Ascending aorta (tissue), 2 donors: ENCODE measurements at places on chromosomes 3 and 15. TPM values are rescaled to one million over a fixed set of nuclear protein-coding genes. Genes with fewer than 3 reads are reported as not detected.

The GNB4 gene
- total RNA-seq, result 25.3 TPM

The MAP1A gene
- total RNA-seq, result 19.9 TPM

DNA sequence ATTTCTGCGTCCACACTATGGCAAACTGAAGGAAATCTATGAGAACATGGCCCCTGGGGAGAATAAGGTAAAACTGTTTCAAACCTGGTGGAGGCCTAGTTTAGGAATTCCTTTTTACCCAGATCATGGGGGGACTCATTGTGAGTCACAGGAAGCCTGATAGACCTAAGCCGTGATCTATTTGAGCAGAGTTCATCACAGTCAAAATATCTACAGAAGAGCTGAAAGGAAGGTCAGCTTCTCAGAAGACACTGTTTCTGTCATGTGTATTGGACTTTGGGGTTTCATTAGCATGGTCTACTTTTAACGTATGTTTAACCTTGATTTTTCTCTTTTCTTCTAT lies 1.3 kb downstream of the PSMD2 start:
- no peak overlapping the region for H3K27ac ChIP-seq
- no peak for DNase-seq
- peak overlapping the region; percentile 75 for H3K4me3 ChIP-seq
- no peaks in the 10 kb centered on the region for H3K4me1 ChIP-seq

DNA sequence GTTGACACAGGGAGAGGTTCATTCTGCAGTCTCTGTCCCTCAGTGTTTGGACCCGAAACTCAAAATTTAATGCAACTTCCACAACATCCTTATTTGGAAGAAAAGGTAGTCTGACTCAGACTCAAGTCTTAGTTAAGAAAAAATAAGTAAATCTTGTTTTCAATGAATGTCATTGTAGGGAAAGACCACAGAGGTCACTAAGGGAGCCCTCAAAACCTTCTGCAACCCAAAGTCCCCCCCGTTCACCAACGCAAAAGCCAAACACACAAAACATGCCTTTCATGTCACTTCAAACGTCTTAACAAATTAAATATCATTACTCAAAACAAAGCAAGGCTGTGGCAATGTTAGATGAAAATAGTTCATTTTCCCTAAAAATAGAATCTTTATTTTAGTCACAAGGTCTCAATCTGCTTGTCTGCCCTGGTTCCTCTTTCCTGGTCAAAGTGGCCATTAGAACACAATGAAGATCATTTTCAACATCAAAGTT lies 20.9 kb upstream of the SSUH2 start:
- no peak overlapping the region for H3K27ac ChIP-seq
- H3K36me3 ChIP-seq, result no peaks in the 10 kb centered on the region
- H3K4me3 ChIP-seq, result no peak overlapping the region

- DNase-seq, result no peak
- no peak overlapping the region for H3K27ac ChIP-seq
- H3K36me3 ChIP-seq, result no peaks in the 10 kb centered on the region
- no peaks in the 10 kb centered on the region for H3K4me1 ChIP-seq
- H3K27me3 ChIP-seq, result no peaks in the 10 kb centered on the region
Observed at GRCh38 chr3:160478338-160478737, 28.8 kb upstream of the TRIM59 start.

The ALG1L2 gene
- total RNA-seq, result not detected

The CISH gene
- 6.1 TPM for total RNA-seq

The OXSR1 gene
- total RNA-seq, result 13.3 TPM

The TNNC1 gene
- 68.6 TPM for total RNA-seq

DNA sequence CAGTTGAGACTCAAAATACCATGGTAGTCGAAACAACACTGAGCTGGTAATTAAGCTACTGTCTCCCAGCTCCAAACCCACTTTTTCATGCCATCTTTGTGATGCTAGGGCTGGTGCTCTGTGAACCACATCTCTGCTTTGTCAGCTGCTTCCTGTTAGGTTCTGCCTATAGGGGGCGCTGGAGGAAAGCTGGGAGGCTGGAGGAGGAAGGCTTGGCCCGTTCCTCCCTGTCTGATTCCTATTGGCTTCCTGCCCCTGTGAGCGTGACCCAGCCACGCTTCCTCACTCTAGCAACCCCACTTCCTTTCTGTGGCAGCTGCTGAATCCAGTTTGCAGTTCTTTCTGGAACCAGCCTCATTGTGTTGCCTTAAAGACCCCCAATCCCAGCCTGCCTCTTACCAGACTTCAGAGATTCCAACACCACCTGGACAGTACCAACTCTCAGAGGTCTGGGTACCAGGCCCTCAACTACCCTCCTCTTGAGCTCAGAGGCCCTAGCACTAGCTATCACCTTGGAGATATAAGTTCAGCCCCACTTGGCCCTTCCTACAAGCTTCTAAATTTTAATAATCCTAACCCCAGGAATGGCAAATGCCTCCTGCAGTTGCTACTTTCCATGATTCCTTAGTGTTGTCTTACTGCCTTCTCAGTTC lies 120.9 kb downstream of the ERC2 start:
- DNase-seq, result no peak
- no peaks in the 10 kb centered on the region for H3K27me3 ChIP-seq
- no peak overlapping the region for H3K27ac ChIP-seq

DNA sequence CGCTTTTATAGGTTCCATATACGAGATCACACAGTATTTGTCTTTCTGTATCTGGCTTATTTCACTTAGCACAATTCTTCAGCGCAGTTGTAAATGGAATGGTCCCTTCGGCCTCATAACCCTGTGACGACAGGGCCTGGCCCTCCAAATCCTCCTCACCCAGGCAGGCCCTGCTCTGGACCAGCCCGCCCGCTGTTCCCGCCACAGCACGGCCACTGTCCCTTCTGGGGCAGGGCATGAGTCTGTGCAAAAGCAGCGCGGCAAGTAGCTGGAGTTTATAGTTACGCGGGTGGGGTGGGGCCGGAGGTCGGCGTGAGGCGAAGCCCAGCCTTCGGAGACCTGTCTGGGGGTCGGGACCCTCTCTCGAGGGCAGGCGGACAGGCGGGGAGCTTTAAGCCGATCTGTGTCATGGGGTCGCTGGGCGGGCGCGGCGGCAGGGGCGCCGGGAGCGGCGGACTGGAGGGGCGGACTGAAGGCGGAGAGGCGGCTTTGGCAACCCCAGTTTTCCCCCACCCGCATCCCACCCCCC lies 543 bp downstream of the ARPIN start:
- H3K36me3 ChIP-seq, result peaks cover 18% of the 10 kb centered on the region
- H3K4me3 ChIP-seq, result peak overlapping the region; percentile 95
- DNase-seq, result no peak
- H3K27me3 ChIP-seq, result no peaks in the 10 kb centered on the region
- H3K27ac ChIP-seq, result peak overlapping the region; percentile 53

- no peaks in the 10 kb centered on the region for H3K36me3 ChIP-seq
- H3K4me3 ChIP-seq, result no peak overlapping the region
- H3K27me3 ChIP-seq, result no peaks in the 10 kb centered on the region
- no peak overlapping the region for H3K27ac ChIP-seq
Observed at GRCh38 chr3:186247821-186248814, 113.9 kb downstream of the DGKG start.

- H3K4me3 ChIP-seq, result no peak overlapping the region
- no peaks in the 10 kb centered on the region for H3K27me3 ChIP-seq
- H3K36me3 ChIP-seq, result peaks cover 68% of the 10 kb centered on the region
- no peaks in the 10 kb centered on the region for H3K4me1 ChIP-seq
- H3K27ac ChIP-seq, result no peak overlapping the region
- DNase-seq, result no peak
Observed at GRCh38 chr3:39096775-39097174, 10.7 kb downstream of the GORASP1 start.

DNA sequence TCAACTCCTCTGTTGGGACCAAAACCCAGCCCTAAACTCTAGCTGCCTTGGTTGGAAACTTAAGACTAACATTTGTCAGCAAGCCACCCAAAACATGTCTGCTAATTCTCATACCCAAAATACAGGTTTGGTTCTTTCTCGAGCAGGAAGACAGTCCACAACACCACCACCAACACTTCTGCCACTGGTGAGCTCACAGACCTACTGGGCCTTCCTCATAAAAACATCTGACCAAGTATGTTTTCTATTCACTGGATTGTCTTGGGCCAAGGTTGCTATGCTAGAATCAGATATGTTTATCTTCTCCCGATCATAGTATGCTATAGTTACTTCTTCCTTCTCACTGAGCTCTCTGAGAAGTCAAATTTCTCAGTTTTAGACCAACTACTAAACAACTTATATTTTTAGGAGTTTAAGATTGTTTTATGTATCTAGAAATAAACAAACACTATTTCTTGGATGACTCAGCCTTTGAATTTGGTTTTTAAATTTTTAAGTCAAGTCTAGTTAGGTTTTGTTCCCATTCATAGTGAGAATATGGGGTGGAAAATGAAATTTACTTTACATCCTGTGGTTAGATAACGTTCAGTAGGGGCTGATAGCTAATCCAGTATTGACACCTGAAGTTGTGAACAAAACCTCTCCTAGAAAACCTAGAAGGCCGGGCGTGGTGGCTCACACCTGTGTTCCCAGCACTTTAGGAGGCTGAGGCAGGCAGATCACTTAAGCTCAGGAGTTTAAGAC lies 360.5 kb downstream of the RSL24D1 start:
- no peaks in the 10 kb centered on the region for H3K27me3 ChIP-seq
- no peaks in the 10 kb centered on the region for H3K36me3 ChIP-seq
- no peak overlapping the region for H3K4me3 ChIP-seq
- H3K4me1 ChIP-seq, result no peaks in the 10 kb centered on the region
- DNase-seq, result no peak

The KCNAB1 gene
- total RNA-seq, result 15.1 TPM

The FBXO40 gene
- total RNA-seq, result not detected

- H3K4me3 ChIP-seq, result no peak overlapping the region
- no peaks in the 10 kb centered on the region for H3K27me3 ChIP-seq
- H3K27ac ChIP-seq, result no peak overlapping the region
- no peak for DNase-seq
- H3K4me1 ChIP-seq, result no peaks in the 10 kb centered on the region
- H3K36me3 ChIP-seq, result no peaks in the 10 kb centered on the region
Observed at GRCh38 chr3:81913886-81914663, 152.6 kb upstream of the GBE1 start.

GRCh38 chr3:142095841-142096240 lies 53.5 kb downstream of the TFDP2 start:
- H3K27ac ChIP-seq, result no peak overlapping the region
- H3K27me3 ChIP-seq, result no peaks in the 10 kb centered on the region
- H3K36me3 ChIP-seq, result no peaks in the 10 kb centered on the region
- no peak for DNase-seq

The CKMT1A gene
- total RNA-seq, result not detected

- H3K27me3 ChIP-seq, result no peaks in the 10 kb centered on the region
- no peaks in the 10 kb centered on the region for H3K36me3 ChIP-seq
- H3K4me3 ChIP-seq, result no peak overlapping the region
- H3K27ac ChIP-seq, result no peak overlapping the region
- no peak for DNase-seq
- H3K4me1 ChIP-seq, result no peaks in the 10 kb centered on the region
Observed at GRCh38 chr3:9298236-9298635, 48.8 kb upstream of the SRGAP3 start.

DNA sequence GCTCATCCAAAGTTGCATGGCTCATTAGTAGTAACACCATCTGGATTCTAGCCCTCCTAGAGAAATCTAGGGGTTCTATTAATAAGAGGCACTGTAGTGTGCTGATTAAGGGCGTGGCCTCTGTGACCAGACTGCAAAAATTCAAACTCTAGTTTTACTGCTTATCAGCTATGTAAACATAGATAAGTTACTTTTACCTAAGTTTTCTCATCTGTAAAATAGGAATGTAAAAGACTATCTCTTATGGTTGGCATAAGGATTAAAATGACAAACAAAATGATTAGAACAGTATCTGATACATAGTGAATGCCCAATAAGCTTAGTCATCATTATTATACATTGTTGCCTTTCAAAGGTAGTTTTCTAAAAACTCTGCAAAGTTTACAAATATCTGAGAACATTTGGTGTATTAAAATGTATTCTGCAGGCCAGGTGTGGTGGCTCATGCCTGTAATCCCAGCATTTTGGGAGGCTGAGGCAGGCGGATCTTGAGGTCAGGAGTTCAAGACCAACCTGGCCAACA lies 4.5 kb downstream of the PTX3 start:
- H3K27ac ChIP-seq, result no peak overlapping the region
- no peak overlapping the region for H3K4me3 ChIP-seq
- no peak for DNase-seq
- no peaks in the 10 kb centered on the region for H3K27me3 ChIP-seq

GRCh38 chr15:76791511-76791910 lies 113.6 kb downstream of the SCAPER start:
- peaks cover 20% of the 10 kb centered on the region for H3K36me3 ChIP-seq
- H3K4me3 ChIP-seq, result no peak overlapping the region
- DNase-seq, result no peak
- H3K27me3 ChIP-seq, result no peaks in the 10 kb centered on the region
- H3K4me1 ChIP-seq, result no peaks in the 10 kb centered on the region

GRCh38 chr3:117871934-117872333 lies 1162.4 kb downstream of the TUSC7 start:
- no peaks in the 10 kb centered on the region for H3K4me1 ChIP-seq
- no peak for DNase-seq
- no peaks in the 10 kb centered on the region for H3K36me3 ChIP-seq
- no peak overlapping the region for H3K27ac ChIP-seq

The RTP1 gene
- not detected for total RNA-seq

GRCh38 chr3:158776531-158776930 lies 25.3 kb upstream of the MFSD1 start:
- no peaks in the 10 kb centered on the region for H3K4me1 ChIP-seq
- H3K27ac ChIP-seq, result no peak overlapping the region
- H3K27me3 ChIP-seq, result no peaks in the 10 kb centered on the region
- no peak overlapping the region for H3K4me3 ChIP-seq

DNA sequence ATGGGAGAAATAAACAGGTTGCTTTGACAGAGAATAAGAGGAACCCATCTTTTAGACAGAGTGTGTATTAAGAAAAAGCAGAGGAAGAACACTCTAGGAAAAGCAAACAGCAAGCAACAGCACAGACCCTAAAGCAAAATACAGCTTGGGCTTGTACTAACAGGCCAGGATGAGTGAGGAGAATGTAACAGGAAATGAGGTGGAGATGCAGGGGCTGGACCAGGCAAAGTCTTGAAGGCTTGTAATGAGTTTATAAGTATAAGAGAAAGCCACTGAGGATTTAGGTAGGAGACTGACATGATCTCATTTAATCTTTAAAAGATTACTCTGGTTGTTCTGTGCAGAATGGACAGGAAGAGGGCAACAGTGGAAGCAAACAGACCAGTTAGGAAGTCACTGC lies 4.9 kb downstream of the UBR1 start:
- peaks cover 9% of the 10 kb centered on the region for H3K4me1 ChIP-seq
- H3K36me3 ChIP-seq, result peaks cover 10% of the 10 kb centered on the region
- H3K27ac ChIP-seq, result no peak overlapping the region

- H3K27me3 ChIP-seq, result no peaks in the 10 kb centered on the region
- H3K4me1 ChIP-seq, result peaks cover 4% of the 10 kb centered on the region
- H3K27ac ChIP-seq, result no peak overlapping the region
Observed at GRCh38 chr3:100761211-100761942, 52.1 kb downstream of the TFG start.

The ACKR4 gene
- total RNA-seq, result 12.8 TPM

- no peak overlapping the region for H3K4me3 ChIP-seq
- H3K4me1 ChIP-seq, result no peaks in the 10 kb centered on the region
- H3K36me3 ChIP-seq, result no peaks in the 10 kb centered on the region
Observed at GRCh38 chr3:53213276-53213675, 42.5 kb downstream of the TKT start.
